Stimulated activated CD4-positive, alpha-beta T cell treated with anti-CD3 and anti-CD28 coated beads, Interleukin-1b, Interleukin-23, amount 100 ng/mL, for 1 hour (primary cell): ENCODE measurements at places on chromosomes 3 and 15.
A peak's percentile ranks its signal among the peaks of the same experiment; 100 is the strongest.

DNA sequence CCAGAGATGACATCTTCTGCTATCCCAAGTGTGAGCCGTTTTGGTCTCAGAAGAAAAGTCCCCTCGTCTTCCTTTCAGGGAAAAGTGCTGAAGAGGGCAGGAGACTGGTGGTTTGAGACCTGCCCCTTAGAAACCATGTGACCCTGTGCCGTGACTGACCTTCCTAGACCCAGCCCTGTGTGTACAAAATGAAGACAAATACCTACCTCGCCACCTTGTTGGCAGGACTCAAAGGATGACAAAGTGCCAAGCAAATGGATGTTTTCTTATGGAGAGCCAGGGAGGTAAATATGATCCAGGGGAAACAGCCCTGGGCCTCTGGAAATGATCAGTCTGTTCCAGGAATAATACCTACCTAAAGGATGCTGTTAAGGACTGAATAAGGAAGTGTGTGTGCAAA lies 41.3 kb downstream of the FAM174B start:
- DNase-seq: no peak

- DNase-seq: no peak
Measured at GRCh38 chr15:74785194-74786032, 3.5 kb downstream of the CSK start.

DNA sequence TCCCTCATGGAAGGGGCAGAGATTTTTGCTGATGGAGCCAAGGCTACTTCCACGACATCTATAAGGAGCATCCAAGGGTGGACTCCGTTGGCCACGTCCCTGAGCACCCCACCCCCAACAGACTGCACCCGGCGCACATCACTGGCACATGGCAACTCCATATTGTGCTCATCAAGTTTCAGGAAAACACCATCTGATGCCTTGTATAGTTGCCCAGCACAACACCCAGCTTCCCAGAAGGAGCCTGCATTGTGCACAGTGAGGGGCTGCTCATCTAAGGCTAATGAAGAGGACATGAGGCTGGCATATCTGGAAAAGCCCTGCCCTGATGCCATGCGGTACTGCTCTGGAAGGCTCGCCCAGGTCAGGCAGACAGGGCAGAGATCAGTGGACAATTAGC lies 15.0 kb upstream of the CACNA2D2 start:
- no peak for DNase-seq

- no peak for DNase-seq
Measured at GRCh38 chr15:75164625-75165350, 36.9 kb upstream of the C15orf39 start.

- no peak for DNase-seq
Measured at GRCh38 chr15:33148129-33148751, 46.3 kb downstream of the FMN1 start.

DNA sequence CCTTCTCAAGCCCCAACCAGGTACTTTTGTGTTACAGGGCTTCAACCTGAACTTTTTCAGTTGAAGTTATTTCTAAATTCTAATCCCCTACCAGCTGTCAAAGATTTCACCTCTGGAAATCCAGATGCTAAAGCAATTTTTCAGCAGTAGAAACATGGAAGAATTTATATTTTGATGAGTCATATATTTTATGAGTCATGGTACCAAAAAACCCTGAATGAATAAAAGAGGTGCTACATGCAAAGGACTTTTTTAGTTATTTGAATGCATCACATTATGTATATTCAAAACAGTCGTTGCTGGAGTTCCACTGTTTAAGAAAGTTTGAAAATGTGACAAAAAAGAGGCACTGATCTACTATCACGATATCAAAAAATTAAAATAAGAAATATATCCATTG lies 96.0 kb upstream of the ZNF385D start:
- DNase-seq: no peak

DNA sequence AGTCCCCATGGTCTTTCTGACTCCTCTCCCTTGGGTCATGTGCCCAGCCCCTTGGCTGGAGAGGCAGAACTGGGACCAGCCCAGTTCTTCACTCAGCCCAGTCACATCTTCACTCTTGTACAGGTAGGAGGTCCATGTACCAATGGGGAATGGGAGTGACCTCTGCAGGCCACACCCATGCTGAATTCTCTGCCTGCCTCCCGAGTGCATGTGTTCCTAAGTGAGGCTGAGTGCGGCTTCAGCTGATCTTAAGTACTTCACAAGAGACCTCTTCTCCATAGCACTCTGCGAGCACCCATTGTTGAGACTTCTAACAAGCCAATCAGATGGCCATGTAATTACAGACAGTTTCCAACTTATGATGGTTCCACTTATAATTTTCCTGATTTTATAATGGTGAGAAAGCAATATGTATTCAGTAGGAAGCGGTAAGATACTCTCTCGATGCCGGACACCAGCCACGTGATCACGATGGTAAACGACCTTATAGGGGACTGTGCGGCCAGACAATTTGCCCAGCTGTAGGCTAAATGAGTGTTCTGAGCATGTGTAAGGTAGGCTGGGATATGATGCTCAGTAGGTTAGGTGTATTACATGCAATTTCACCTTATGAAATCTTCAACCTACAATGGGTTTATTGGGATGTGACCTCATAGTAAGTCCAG lies 112.1 kb downstream of the KLF13 start:
- DNase-seq: no peak

DNA sequence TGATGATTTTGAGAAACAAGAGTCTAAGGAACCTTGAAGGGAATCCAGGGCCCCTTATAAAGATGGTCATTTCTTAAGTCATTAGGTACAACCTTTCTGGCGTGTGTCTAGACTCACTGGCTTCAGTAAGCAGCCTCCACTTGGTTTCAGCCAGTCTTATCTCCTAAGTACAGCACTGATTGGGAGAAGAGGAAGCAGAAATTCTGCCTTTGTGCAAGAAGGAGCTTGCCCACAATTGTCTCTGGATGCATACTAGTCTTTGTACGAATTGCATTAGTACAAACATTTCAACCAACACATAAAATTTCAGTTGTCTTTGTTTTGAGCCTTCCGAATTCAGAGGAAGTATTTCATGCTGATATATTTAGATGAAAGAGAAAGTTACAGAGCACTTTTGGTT lies 139.4 kb downstream of the SLCO3A1 start:
- no peak for DNase-seq

DNA sequence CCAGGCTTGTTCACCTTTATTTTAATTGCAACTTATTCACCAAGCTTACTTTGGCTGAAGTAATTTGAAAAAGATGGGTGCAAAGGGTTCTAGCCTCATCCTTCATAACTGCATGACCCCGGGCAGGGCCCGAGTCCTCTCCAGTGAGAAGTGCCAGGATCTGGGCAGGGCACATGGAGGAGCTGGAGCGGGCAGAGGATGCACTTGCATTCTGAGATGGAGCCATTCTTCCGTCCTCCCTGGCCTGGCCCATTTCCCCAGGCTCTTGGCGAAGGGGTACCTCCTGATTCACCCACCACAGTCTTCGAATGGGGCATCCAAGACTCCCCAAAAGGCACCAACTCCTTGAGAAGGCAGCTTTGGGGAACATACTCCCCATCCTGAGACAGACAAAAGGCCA lies 22.5 kb upstream of the PLXND1 start:
- DNase-seq: no peak

DNA sequence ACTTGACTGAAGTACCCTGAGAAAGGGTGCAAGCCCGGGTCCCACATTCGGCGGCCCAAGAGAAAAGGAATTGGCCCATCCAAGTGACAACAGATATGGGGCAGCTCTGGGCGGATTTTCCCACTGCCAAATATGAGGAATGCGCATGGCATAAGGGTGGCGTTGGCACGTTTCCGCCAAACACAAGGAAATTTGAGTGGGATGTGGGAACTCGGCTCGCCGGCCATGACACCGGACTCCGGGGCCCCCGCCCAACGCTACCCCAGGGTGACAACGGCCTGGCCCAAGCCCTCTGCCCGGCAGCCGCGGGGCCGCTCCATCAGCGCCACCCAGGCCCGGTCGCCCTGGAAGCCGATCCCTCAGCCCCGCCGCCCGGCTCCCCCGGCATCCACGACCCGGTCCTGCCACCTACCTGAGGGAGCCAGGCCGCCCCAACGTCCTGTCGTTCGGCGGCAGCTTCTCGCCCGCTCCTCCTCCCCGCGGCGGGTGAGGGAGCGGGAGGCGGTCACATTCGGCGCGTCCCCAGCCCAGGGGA lies 449 bp downstream of the RAF1 start:
- peak; percentile 13 for DNase-seq

GRCh38 chr3:20930034-20930433 lies 744.0 kb upstream of the SGO1 start:
- DNase-seq: no peak

- no peak for DNase-seq
Measured at GRCh38 chr3:36991923-36992805, 767 bp downstream of the EPM2AIP1 start.

DNA sequence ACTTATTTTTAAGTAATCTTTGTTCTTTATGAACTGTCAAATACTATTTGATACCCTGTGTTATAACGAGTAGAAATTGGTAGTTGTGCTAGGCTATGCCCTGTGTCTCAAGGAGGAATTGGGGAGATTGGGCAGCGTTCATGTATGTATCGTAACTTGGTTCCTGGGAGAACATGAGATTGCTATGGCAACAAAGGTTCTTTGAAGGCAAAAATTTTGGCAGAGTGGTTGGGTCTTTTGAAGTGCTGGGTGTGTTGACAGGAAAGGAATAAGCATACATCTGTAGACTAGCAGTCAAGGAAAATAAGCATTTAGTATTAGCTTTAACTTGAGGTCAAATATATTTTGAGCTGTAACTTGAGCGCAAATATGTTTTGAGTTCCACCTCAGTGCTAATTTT lies 45.3 kb downstream of the TCF12 start:
- DNase-seq: no peak

DNA sequence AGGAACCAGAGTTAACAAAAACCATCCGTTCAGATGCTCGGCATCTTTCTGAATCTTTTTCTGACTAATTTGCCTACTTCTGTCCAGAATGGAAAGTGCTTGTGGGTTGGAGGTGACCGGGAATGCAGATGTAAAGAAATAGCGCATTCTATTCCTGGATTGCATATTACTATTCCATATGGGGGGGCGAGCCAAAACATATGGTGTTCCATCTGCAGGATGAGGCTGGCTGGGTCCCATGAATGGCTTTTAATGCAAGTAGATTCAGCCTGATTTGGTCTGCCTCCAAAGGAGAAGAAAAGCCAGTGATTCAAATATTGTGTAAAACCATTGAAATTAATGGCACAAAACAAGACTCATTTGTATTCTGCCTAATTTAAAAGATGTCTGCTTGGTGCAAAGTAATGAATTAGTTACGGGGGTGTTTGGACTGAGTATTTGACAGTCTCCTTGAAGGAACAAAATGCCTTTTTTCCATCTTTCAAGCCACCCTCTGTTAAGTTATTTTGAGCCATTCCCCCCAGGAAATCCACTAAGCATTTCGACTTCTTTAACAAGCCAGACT lies 99.0 kb downstream of the ST8SIA2 start:
- no peak for DNase-seq

DNA sequence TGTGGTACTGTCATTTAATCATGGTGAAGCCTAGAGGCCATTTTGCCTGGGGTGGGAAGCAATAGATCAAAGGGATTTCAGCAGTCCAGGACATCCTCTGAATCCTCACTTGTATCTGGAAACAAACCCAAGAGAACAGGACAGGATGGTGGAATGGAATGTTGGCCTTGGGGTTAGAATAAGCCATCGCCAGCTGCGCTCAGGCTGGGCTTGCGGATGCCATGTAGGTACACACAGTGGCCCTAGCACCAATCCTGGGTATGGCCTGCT lies 76.5 kb upstream of the ALDH1A3 start:
- no peak for DNase-seq

- DNase-seq: no peak
Measured at GRCh38 chr3:41356775-41357174, 157.5 kb downstream of the CTNNB1 start.

DNA sequence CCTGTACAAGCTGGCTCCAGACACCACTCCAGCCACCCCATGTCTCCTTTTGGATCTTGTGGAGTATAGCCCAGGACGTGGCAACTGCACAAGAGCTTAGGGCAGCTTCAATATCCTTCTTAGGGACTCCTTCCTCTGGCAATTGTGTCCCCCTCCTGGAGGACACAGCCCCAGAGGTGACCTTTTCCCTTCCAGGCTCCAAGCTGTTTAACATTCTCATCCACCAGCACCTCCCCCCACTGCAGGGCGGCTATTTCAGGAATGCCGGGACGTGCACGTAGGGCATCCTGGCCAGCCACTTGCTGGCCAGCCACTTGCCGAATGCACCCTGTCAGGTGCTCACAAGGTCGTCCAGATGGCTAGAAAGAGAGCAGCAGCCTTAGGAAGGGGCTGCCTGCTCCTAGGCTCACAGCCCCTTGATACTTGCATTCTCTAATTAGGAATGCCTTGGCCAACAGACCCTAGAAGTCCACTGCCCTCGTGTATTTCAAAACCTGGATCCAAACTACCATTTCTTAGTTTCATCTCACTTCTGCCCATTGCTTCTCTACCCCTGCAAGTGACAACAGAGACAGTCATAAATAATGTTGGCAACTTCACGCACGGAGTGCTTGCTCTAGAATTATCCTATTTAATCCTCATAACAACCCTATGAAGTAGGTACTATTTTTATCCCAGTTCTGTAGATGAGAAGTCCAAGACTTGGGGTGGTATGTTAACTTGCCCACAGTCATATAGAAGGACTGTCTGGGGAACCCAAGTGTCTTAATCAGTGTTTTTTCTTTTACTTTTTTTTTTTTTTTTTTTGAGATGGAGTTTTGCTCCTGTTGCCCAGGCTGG lies 24.5 kb upstream of the IDH2 start:
- DNase-seq: no peak

GRCh38 chr3:109257269-109257668 lies 59.0 kb downstream of the DPPA2 start:
- no peak for DNase-seq

DNA sequence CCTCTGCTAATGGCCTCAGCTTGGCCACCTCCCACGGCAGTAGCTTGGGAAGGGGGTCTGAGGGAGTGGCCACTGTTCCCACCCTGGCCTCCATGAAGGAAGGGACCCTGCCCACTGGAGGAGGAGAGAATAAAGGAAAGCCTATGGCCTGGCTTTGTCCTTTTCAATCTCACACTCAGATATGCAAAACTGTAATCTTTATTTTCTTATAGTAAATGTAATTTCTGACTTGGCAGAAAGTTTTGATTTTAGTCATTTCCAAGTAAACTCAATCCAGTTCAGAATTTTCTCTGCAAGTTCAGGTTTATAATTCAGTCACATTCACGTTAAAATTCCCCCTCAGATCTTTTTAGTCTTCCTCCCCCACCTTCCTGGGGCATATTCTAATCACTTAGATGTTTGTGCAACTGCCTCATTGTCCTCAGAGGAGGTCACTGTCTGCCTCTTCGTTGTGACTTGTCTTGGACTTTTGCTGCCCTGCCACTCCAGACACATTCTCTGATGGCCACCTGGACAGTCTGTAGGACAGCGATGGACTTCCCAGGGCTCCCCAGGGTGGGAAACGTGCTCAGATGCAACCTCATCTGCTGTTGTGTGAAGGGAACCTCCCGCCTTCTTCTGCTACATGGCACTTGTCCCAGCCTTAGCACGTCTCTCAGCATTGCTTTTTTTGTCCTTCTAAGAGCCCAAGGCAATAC lies 222.8 kb upstream of the TBL1XR1 start:
- no peak for DNase-seq

GRCh38 chr15:42405863-42406482 lies 46.7 kb downstream of the CAPN3 start:
- no peak for DNase-seq

- no peak for DNase-seq
Measured at GRCh38 chr3:5057272-5057671, 64.8 kb upstream of the ARL8B start.

- no peak for DNase-seq
Measured at GRCh38 chr3:55247666-55248065, 239.4 kb downstream of the WNT5A start.
